ENCODE measurements at places on chromosomes 6 and 20.

DNA sequence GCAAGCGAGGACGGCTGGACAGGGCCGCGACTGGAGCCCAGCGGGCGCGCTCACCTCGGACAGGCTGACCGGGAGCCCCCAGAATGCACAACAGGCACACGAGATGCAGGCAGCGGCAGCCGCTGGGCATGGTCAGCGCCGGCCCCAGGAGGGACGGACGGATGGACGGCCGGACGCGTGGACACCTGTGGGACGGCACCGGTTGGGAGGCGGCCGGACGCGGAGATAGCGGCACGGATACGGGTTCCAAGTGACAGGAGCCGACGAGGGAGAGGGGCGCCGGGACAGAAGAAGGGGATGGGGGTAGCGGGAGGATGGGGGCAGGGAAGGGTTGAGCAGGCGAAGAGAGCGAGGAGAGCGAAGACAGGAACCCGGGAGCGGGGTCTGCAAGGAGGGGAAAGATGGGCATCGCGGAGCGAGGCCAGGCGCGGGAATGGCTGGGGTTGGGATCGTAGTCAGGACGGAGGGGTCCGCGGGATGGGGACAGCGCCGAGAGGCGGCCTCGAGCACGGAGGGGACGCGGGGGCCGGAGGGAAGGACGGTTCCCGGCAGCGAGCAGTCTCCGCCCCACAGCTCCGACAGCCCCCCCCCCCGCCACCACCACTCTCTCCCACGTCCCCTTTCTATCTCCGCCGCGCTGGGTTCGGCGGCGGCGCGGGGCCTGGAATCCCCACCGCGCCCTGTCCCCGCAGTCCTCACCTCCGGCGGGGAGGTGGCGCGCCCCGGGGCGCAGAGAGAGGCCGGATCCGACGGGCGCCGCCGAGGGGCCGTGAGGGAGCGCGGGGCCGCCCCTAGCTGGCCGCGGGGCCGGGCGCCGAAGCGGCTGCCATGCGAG lies 435 bp downstream of the DLK2 start:
- DNase-seq, result peak; percentile 55

DNA sequence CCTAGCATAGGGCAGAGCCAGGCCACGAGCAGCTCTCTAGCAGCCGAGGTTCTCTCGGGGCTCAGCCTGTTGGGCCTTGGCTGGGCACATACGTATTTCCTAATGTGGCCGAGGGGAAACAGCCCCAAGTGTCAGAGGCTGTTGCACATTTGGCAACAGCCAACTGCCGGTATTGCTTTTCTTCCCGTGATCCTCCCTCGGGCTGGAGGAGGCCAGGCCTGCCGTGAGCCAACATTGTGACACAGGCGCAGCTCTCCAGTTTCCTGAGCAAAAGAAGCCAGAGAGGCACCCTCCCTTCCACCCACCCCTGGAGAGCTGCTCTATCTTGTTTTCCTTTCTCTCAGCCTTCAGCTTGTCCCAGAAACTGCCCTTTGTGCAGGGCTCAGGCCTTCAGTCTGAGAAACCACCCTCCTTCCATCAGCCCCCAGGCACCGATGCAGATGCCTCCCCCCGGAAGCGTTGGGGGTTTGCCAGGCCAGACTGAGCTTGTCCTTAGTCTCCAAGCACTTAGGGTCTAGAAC lies 5.1 kb upstream of the BPI start:
- no peak for DNase-seq

- no peak for DNase-seq
Measured at GRCh38 chr20:32682508-32682987, 8.8 kb upstream of the C20orf203 start.

- no peak for DNase-seq
Measured at GRCh38 chr6:122449069-122449468, 22.5 kb downstream of the SERINC1 start.

DNA sequence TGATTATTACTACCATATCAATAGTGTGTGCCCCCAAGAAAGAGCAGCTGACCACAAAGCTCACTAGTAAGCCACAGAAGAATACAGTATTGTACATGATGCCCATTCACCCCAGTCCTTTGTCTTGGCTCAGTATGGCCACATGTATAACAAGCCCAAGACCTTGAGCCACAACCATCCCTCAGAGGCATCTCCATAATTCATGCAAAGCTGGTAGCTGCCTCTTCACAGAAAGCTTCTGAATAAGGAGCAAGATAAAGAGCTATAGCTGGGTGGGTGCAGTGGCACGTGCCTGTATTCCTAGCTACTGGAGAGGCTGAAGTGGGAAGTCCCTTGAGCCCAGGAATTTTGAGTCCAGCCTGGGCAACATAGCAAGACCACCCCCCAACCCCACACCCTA lies 4.8 kb upstream of the BTN1A1 start:
- DNase-seq, result no peak

DNA sequence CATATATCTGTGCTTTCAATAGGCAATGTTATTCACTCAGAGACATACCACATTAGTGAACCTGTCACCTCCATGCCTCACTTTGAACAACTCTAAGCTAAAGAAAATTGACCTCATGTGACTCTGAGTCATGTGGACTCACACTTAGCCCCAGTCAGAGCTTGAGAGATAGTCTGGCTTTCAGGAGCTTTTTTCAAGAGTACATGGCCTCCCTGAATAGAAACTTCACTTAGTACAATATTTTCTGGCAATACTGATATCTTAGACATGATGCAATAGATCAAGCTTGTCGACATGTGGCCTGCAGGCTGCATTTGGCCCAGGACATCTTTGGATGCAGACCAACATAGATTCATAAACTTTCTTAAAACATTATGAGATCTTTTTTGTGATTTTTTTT lies 8.5 kb downstream of the SPTLC3 start:
- DNase-seq, result no peak

GRCh38 chr6:123171341-123172115 lies 175.5 kb downstream of the CLVS2 start:
- DNase-seq, result no peak

GRCh38 chr6:4964675-4965561 lies 38.9 kb downstream of the RPP40 start:
- no peak for DNase-seq

DNA sequence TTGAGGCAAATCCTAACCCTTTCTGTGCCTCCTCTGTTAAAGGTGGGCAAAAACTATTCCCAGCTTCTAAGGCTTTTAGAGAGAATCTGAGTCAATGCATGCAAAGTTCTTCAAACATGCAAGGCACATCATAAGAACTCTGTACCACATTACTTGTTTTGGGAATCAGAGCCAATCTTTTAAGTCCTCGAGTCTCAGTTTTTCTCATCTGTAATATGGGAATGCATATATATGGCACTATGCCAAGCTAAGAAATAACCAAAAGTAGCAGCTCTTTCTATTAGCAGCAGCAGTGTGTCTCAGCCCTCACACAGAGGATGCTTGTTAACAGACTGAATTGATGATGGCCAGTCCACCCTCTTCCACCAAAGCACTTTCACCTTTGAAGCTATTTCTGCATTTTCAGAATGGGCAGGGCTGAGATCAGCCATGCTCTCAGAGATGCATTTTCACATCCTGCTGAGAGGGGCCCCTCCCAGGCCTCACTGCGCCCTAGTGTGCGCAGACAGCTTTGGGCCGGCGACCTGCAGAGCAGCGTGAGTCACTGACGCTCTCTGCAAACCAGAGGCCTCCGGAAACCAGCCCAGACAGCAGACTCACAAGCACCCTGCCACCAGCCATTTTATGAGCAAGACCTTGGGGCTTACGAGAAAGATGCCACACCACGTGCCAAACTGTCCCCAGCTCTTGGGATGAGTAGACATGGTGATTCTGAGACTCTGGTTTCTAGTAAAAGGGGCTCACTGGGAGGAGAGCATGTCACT lies 138.0 kb downstream of the NFATC2 start:
- DNase-seq, result no peak

- no peak for DNase-seq
Measured at GRCh38 chr6:135990855-135991464, 139.5 kb downstream of the PDE7B start.

DNA sequence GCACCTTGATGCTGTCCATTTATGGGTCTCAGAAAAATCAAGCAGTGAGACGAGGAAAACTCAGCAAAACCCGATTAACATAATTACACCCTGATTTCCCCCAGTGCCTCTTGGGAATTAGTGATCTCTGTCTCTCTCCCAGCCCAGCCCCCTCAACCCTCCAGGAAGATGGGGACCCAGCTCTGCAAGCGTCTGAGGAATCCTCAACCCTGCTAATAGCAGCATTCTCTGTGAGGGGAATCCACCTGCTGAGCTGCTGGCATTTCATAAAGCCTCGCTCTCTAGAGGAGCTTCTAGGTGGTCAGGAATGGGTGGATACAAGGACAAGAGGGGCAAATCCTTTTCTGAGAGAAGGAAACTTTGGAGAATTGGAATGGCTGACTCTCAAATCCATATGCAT lies 13.9 kb downstream of the NR2E1 start:
- DNase-seq, result no peak

- DNase-seq, result no peak
Measured at GRCh38 chr20:57548177-57549058, 12.5 kb upstream of the PCK1 start.

GRCh38 chr20:63893999-63894357 lies 948 bp upstream of the DNAJC5 start:
- no peak for DNase-seq

DNA sequence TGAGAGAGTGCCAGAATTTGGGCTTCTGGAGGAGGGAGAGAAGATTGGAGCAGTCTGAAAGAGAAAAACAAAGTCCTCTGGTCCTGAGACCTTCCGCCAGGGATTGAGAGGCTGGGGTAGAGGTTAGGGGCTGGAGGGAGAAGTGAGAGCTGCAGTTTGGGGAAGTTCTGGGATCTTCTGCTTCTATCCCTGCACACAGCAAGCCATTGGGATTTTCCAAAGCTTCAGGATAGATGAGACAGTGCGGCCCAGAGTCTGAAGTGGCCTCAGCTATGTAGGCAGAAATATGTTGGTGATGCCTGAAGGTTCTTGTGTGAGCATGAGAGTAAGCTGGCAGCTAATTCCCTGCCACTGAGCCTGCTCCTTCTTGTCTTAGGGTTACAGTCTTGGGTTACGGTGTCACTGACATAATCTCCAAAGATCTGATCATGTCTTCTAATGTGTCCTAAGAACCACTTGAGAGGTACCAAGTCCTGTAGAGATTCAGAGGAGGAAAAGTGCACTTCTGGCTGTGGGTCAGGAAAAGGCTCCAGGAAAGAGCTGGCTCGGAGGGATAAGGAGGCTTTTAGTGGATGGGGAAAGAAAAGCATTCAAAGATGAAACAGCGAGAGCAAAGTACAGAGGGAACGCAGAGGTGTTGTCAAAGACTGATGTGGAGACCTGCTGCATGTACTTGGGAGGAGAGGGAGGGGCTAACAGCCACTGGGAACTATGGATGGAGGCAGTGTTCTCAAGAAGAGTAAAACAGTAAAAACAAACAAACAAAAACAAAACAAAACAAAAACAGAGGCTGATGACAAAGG lies 131.1 kb upstream of the MYLIP start:
- no peak for DNase-seq

Measured in GM04504 (cell line).